ENCODE measurements at places on chromosomes 5 and 9. TPM values are rescaled to one million over a fixed set of nuclear protein-coding genes. Genes with fewer than 3 reads are reported as not detected.

DNA sequence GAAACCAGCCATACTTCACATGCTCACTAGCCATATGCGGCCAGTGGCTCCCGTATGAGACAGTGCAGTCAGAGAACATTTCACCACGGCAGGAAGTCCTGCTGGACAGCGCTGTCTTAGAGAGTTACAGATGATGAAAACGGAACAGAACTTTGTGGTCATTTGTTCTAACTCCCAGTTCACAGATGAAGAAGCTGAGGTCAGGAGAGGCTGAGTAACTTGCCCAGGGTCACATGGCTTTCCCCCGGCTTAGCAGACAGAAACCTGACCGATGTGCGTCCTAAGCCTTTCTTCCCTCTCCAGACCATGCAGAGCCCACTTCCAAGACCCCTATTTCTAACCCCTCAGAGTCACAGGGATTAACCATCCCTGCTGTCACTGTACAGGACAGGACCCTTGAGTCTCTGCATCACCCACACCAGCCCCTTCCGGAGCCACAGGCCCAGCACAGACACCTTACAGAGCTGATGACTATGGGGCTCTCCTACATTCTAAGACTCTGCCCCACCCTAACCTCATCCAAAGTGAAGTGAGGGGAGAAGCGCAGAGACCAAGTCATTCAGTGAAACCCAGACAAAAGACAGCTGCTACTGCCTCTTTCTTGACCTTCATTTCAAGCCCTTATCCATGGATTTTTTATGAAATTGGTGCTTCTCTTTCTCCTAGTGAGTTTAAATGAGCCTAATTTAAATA lies 86.9 kb downstream of the PTPN3 start:
- no peaks in the 10 kb centered on the region for H3K4me1 ChIP-seq
- H3K27ac ChIP-seq, result no peak overlapping the region
- H3K4me3 ChIP-seq, result no peak overlapping the region
- no peaks in the 10 kb centered on the region for H3K27me3 ChIP-seq

GRCh38 chr9:122827761-122828093 lies 661 bp downstream of the PDCL start:
- DNase-seq, result no peak
- peak overlapping the region; percentile 96 for H3K4me3 ChIP-seq
- no peaks in the 10 kb centered on the region for H3K4me1 ChIP-seq
- peak overlapping the region; percentile 99 for H3K27ac ChIP-seq

DNA sequence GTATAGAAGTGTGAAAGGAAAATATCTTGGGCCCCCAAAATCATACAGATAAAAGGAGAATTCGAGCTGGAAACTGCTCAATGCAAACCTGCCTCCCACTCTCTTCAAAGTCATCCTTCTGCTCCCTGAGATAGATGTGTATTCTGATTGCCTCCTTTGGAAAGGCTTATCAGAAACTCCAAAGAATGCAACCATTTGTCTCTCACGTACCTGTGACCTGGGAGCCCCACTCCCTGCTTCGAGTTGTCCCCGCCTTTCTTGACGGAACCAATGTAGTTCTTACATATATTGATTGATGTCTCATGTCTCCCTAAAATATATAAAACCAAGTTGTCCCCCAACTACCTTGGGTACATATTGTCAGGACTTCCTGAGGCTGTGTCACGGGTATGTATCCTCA lies 163.8 kb downstream of the DIRAS2 start:
- no peak for DNase-seq
- no peak overlapping the region for H3K27ac ChIP-seq
- H3K4me3 ChIP-seq, result no peak overlapping the region
- no peaks in the 10 kb centered on the region for H3K4me1 ChIP-seq

DNA sequence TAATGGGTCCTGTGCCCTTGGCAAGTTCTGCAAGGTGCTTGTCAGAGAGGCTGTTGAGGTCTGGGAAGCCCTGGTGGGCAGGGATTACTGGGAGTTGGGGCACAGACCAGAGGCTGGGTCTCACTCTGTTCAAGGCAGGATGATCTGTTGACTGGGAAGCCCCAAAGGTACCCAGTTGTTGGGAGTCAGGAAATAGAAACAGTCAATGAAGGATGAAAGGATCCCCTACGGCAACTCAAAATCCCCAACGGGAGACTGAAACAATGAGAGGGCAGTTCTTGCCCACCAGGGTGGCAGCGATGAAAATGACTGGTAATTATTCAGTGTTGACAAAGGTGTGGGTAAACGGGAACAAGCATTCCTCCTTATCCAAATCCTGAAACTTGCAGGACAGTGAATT lies 31.2 kb downstream of the BNIP1 start:
- H3K4me1 ChIP-seq, result no peaks in the 10 kb centered on the region
- DNase-seq, result no peak
- H3K4me3 ChIP-seq, result no peak overlapping the region

DNA sequence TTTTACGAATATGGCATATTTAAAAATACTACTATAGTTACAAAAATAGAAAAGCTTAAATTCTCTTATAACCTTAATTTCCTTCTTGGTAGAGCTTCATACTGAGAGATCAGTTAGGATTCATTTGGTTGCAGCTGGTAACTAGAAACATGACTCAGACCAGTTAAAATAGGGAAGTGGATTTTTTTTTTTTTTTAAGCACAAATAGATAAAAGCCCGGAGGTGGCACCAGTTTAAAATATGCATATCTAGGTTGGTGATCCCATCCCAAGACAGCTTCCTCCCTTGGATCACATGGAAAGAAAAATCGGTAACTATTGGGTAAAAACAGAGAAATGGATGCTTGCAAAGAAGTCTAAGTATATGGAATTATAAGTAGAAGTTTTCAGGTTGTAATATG lies 1634.3 kb downstream of the MAT2B start:
- no peak overlapping the region for H3K27ac ChIP-seq
- H3K27me3 ChIP-seq, result no peaks in the 10 kb centered on the region
- H3K36me3 ChIP-seq, result no peaks in the 10 kb centered on the region
- no peak overlapping the region for H3K4me3 ChIP-seq

DNA sequence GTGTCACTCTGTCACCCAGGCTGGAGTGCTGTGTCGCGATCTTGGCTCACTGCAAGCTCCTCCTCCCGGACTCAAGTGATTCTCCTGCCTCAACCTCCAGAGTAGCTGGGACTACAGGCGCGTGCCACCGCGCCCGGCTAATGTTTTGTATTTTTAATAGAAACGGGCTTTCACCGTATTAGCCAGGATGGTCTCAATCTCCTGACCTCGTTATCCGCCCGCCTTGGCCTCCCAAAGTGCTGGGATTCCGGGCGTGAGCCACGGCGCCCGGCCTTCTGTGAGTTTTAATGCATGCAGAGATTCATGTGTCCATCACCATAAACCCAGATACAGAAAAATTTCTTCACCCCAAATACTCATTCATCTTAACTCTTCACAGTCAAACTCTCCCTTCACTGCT lies 1046.7 kb downstream of the CDH9 start:
- no peak overlapping the region for H3K27ac ChIP-seq
- DNase-seq, result no peak
- H3K36me3 ChIP-seq, result no peaks in the 10 kb centered on the region
- no peaks in the 10 kb centered on the region for H3K27me3 ChIP-seq
- no peaks in the 10 kb centered on the region for H3K4me1 ChIP-seq

NCBP1 gene
- 18.6 TPM for total RNA-seq

- no peaks in the 10 kb centered on the region for H3K27me3 ChIP-seq
- no peak overlapping the region for H3K4me3 ChIP-seq
- H3K4me1 ChIP-seq, result no peaks in the 10 kb centered on the region
- no peak for DNase-seq
Measured at GRCh38 chr9:68648164-68648563, 56.9 kb upstream of the PIP5K1B start.

DNA sequence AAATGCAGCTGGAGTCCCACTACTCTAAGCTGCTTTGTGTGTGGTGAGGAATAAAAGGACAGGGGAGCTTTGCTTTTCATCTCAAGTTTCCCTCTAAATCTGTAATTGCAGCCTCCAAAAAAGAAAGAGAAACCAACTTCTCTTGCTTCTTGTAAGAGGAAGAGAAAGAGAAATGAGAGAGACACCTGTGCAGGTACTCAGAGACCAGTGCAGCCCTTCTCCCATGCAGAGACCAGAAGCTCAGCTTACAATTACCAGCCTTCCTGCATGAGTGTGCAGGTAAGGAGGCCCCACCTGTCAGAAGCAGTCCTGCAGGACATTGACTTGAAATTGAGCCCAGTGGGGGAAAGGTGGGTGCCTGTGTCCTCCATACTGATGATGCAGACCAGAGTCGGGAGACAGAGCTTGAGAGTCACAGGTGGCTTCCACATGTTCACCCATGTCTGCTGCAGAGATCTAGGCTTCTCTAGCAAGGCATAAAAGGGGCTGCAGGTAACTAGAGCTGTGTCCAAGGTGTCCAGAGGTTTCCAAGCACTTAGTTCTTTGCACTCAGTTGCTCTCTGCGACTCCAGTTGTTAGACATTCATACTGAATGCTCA lies 15.3 kb upstream of the MED10 start:
- H3K36me3 ChIP-seq, result no peaks in the 10 kb centered on the region
- no peak for DNase-seq
- H3K4me1 ChIP-seq, result no peaks in the 10 kb centered on the region
- H3K4me3 ChIP-seq, result no peak overlapping the region
- no peak overlapping the region for H3K27ac ChIP-seq

- H3K4me1 ChIP-seq, result no peaks in the 10 kb centered on the region
- no peaks in the 10 kb centered on the region for H3K27me3 ChIP-seq
- no peak overlapping the region for H3K27ac ChIP-seq
- no peaks in the 10 kb centered on the region for H3K36me3 ChIP-seq
- DNase-seq, result no peak
- H3K4me3 ChIP-seq, result no peak overlapping the region
Measured at GRCh38 chr9:120184266-120184665, 395.7 kb downstream of the CDK5RAP2 start.

- H3K27me3 ChIP-seq, result no peaks in the 10 kb centered on the region
- DNase-seq, result no peak
- no peaks in the 10 kb centered on the region for H3K36me3 ChIP-seq
- H3K4me3 ChIP-seq, result no peak overlapping the region
- no peak overlapping the region for H3K27ac ChIP-seq
Measured at GRCh38 chr5:119333421-119333851, 22.4 kb upstream of the TNFAIP8 start.

DNA sequence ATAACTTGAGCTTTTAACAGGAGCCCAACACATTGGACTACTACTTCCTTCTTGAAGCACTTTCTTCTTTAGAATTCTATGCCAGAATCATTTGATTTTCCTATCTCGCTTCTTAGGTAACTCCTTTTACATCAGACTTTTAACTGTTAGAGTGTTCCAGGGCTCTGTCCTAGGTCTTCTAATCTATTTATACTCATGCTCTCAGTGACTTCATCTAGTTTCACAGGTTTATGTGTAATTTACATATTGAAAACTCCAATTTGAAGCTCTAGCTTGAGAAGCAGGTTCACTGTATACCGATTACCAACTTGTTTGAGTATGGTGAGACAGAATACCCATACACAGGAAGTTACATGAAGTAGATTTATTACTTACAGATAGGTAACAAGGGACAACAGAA lies 11.3 kb downstream of the SHOC1 start:
- no peaks in the 10 kb centered on the region for H3K4me1 ChIP-seq
- H3K4me3 ChIP-seq, result no peak overlapping the region
- no peak for DNase-seq
- H3K27me3 ChIP-seq, result no peaks in the 10 kb centered on the region

GRCh38 chr5:9596171-9596780 lies 33.9 kb downstream of the TAS2R1 start:
- no peaks in the 10 kb centered on the region for H3K27me3 ChIP-seq
- H3K36me3 ChIP-seq, result no peaks in the 10 kb centered on the region
- H3K27ac ChIP-seq, result no peak overlapping the region
- no peaks in the 10 kb centered on the region for H3K4me1 ChIP-seq
- DNase-seq, result no peak

DNA sequence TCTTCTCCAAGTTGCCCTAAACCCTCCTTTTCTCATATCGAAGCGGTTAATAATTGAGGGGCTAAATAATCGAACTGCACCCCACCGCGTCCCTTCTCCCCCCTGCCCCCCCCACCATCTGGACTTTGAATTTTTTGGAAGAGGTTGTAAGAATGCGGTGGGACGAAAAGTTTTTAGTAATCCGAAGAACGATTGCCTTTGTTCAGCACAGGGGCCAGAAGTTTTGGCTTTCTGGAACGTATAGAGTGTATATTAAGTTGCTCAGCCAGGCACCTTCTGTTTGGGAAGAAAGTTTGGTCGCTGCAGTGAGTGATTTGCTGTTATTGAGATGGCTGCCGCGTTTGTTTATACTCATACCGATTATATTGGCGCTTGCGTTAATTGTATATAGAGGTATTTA lies 518 bp downstream of the ERBIN start:
- peak overlapping the region; percentile 96 for H3K4me3 ChIP-seq
- H3K4me1 ChIP-seq, result peaks cover 13% of the 10 kb centered on the region
- H3K27me3 ChIP-seq, result no peaks in the 10 kb centered on the region
- H3K27ac ChIP-seq, result peak overlapping the region; percentile 99
- H3K36me3 ChIP-seq, result no peaks in the 10 kb centered on the region
- DNase-seq, result no peak

TRPM3 gene
- total RNA-seq, result 7.1 TPM

- no peaks in the 10 kb centered on the region for H3K27me3 ChIP-seq
- H3K36me3 ChIP-seq, result no peaks in the 10 kb centered on the region
- DNase-seq, result no peak
Measured at GRCh38 chr5:79561525-79561893, 47.6 kb upstream of the HOMER1 start.

GHR gene
- total RNA-seq, result 39.3 TPM

GRCh38 chr5:167902298-167902697 lies 389.1 kb upstream of the WWC1 start:
- H3K4me3 ChIP-seq, result no peak overlapping the region
- H3K27ac ChIP-seq, result no peak overlapping the region
- no peaks in the 10 kb centered on the region for H3K4me1 ChIP-seq
- H3K27me3 ChIP-seq, result no peaks in the 10 kb centered on the region
- DNase-seq, result no peak
- no peaks in the 10 kb centered on the region for H3K36me3 ChIP-seq

DNA sequence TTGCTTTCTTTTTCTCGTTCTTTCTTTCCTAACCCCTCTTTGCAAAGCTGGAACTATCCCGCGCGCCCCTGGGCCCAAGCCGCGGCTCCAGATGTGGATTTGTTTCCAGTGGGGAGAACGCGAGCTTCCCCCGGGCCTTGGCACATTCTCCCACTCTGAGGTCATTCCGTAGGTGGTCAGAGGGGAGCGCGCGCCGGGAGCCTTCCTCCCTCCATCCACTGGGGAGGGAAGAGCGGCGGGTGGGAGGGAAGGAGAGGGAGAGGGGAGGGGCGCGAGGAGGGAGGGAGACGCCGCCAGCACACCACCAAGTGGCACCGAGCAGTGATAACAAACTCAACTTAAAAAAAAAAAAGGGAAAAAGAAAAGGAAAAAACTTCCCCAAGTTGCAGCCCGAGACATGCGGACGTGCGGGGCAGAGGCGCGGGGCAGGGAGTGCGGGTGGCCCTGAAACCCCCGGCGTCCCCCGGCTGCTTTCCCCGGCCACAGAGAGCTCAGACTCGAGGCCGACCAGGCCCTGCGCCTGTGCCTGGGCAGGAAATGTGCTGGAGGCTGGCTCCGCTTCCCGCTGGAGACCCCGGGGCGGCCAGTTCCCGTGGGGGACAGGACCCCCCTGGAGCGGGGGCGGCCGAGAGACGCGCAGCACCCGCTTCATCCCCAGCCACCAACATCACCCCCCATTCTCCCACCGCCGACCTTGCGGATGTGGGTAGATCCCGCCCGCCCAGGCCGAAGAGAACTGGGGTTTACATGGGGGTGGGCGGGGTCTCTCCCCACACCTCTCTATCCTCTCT lies 3.1 kb downstream of the IER5L start:
- peak; percentile 69 for DNase-seq
- no peaks in the 10 kb centered on the region for H3K27me3 ChIP-seq
- H3K36me3 ChIP-seq, result no peaks in the 10 kb centered on the region
- peak overlapping the region; percentile 93 for H3K27ac ChIP-seq

GRCh38 chr9:116942593-116943061 lies 255.5 kb downstream of the TRIM32 start:
- H3K4me3 ChIP-seq, result no peak overlapping the region
- H3K27ac ChIP-seq, result no peak overlapping the region
- H3K36me3 ChIP-seq, result no peaks in the 10 kb centered on the region
- H3K27me3 ChIP-seq, result no peaks in the 10 kb centered on the region
